ENCODE measurements at places on chromosomes 11 and 22. TPM values are rescaled to one million over a fixed set of nuclear protein-coding genes. Genes with fewer than 3 reads are reported as not detected.

- peak; percentile 29 for DNase-seq
These were observed 2310.2 kb downstream of the LRRC4C start for GRCh38 chr11:39149214-39149613.

DNA sequence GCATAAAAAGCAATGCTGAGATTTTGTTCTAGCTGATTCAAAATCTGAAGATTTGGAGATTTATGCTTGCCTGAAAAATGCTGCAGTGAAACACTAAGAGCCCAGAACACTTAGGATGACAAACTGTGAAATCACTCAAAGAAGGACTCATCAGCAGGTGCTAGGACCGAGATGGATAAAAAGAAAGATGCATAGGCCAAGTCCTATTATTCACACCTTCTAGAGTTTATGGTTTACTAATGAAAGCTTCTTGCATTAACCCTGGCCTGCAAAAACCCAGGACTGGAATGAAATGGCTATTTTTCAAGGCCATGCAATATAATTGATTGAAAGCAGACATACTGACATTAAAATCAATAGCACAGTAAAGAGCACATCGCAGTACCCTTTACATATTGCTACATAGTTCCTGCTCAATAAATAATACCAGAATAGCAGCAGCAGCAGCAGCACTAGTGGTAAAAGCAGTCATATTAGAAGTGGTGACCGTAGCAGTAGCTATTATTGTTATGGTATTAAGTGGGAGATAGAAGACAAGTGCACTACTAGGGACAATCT is 161.7 kb downstream of the RAB38 start:
- no peak for DNase-seq

DNA sequence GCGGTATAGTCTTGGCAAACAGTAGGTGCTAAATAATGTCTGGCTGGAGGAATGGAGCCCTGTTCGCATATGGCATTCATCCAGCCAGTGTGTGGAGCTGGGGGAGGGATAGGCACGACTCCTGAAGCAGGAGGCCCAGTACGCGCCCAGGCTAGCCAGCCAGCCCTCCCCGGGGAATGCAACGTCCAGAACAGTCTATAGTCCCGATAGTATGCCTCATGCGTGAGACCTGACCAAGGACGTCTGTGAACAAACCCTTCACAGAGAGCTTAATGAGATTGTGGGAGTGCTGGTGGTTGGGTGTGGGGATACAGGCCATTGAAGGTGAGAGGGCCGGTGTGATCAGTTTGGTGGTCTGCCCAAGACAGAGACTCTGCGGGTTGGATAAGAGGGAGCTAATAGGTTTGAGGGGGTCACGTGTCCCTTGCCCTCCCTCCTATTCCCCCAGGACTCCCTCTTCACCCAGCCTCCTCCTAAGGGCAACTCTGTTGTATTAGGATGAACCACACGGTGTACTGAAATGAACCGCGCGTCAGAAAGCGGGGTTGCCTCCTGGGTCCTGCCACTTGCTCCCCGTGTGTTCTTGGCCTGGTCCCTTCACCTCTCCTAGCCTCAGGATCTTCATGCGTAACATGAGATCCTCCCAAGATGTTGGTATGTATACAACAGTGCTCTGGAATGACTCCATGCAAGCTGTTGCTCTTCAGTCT is 987 bp upstream of the GRIK4 start:
- no peak for DNase-seq

- no peak for DNase-seq
These were observed 61.4 kb upstream of the CHRM4 start for GRCh38 chr11:46452918-46453517.

Gene SLC43A3
- 20.4 TPM for total RNA-seq

DNA sequence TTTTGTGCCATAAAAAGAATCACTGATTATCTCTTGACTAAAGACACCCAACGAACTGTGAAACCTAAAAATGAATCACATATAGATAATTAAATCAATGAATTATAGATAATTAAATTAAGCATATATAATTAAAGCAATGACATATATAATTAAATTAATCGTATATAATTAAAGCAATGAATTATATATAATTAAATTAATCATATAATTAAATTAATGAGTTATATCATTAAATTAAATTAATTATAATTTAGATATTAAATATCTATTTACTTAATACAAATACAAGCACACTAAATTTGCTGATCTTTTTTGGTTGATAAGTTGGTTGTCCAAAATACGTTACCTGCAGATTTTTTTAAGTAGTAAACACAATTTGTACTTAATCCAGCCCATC is 30.9 kb downstream of the POU2AF1 start:
- DNase-seq: no peak

Gene SLC22A6
- total RNA-seq: not detected

- no peak for DNase-seq
These were observed 13.3 kb upstream of the SH3BP1 start for GRCh38 chr22:37626144-37626543.

DNA sequence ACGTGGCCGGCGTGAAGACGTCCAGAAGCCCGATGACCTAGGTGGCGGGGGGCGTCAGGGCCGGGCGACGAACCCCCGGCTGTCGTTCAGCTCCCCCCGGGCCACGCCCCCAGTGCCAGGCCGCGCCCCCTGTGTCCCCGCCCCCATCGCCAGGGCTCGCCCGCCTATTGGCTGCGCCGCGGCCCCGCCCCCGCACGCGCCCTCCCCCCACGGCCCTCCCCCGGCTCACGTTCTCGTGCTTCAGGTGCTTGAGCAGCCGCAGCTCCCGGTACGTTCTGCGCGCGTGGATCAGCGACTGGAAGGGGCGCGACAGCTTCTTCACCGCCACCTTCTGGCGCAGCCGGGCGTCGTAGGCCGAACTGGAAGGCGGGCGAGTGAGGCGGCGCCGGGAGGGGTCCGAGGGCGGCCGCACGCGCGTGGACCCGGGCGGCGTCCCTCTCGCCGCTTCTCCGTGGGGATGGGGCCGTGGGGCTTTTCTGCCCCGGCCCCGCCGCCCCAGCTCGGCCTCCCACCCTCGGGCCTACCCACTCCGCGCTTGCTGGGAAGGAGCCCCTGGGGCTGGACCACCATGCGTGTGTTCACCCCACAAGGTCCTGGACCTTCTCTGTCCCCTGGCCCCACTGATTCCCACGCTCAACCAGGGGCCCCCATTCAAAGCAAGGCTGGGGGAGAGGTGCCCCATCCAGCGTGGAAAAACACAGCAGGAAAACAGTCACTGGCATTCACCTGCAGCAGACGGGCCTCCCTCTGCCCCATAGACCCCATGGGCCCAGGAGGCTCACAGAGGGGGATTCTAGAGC is 2.4 kb downstream of the MAPK11 start:
- no peak for DNase-seq

- DNase-seq: no peak
These were observed 48.2 kb downstream of the HIRA start for GRCh38 chr22:19383292-19383691.

DNA sequence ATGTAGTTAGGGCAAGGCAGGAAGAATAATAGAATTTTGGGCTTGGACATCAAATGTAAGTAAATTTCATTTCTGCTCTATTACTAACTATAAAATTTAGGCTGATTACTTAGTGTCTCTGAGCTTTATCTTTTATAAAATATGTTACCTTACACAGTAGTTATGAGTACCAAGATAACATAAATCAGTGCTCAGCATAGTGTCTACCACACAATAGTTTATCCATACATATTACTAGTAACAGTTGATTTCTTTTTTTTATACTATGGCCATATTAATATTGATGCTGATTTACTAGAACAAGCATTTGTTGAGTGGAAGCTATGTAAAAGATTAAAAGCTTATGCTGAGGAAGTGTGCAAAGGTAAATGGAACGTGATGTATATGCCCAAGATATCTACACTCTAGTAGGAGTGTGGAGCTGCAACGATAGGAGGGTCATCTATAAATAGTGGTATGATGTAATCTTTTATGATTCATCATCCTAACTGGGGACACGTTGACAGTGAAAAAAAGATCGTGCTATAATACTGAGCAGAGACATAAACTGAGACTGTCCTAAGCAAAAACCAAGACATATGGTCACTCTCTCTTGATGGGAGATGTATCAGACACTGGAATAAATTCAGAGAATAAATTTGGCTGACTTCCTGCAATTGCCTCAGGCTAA is 8.7 kb upstream of the SLC5A12 start:
- DNase-seq: peak; percentile 13

- no peak for DNase-seq
These were observed 116.7 kb downstream of the SGSM3 start for GRCh38 chr22:40486962-40487602.

DNA sequence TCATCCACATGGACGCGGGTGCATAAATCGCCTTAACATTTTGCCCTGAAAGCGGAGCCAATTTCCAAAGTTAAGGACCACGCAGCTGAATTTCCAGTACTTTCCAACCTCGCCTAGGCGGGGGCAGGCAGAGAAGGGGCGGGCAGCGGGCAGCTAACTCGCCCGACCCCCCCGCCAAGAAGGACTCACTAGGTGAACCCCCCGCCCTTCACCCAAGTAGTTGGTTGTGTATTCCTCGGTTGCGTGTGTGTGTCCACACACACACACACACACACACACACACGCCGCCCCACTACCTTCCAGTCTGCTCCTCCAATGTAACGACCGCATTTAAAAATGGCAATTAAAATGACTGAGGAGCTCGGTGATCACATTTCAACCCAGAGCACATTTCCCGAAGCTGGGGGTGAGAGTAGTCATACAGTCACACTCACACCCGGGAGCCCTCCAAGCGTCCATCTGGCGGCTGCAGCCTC is 1.4 kb downstream of the TENM4 start:
- no peak for DNase-seq

- DNase-seq: no peak
These were observed 109.2 kb upstream of the MTMR2 start for GRCh38 chr11:96033095-96033494.

Gene LRRC74B
- total RNA-seq: not detected
